Testis (tissue), 5 donors: ENCODE measurements at places on chromosomes 13 and 19.

GRCh38 chr19:38743394-38744297 lies 628 bp downstream of the CAPN12 start:
- DNase-seq: no peak

DNA sequence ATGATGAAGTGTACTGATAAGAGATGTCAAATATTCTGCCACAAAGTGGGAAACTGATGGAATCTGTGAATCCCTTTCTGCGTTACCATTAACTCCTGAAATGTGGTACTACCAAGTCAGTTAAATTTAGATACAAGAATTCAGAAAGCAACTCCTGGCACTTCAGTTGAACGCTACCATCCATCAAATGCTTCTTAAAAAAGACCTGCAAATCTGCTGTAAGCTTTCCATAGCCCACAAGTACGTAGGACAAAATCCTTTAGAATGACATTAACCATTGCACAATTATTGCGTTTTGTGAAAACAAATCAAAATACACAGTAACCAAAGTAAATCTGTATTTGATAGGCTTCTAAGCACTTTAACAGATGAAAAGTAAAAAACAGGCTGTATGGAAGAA lies 5.4 kb downstream of the SMAD9 start:
- no peak for DNase-seq

GRCh38 chr13:51822106-51822815 lies 18.3 kb upstream of the DHRS12 start:
- no peak for DNase-seq

GRCh38 chr13:111460548-111461444 lies 140.4 kb downstream of the TEX29 start:
- peak; percentile 83 for DNase-seq

- DNase-seq: no peak
Observed at GRCh38 chr13:80235166-80235966, 105.6 kb downstream of the SPRY2 start.

- DNase-seq: peak; percentile 67
Observed at GRCh38 chr13:33676045-33676989, 141.6 kb upstream of the RFC3 start.

DNA sequence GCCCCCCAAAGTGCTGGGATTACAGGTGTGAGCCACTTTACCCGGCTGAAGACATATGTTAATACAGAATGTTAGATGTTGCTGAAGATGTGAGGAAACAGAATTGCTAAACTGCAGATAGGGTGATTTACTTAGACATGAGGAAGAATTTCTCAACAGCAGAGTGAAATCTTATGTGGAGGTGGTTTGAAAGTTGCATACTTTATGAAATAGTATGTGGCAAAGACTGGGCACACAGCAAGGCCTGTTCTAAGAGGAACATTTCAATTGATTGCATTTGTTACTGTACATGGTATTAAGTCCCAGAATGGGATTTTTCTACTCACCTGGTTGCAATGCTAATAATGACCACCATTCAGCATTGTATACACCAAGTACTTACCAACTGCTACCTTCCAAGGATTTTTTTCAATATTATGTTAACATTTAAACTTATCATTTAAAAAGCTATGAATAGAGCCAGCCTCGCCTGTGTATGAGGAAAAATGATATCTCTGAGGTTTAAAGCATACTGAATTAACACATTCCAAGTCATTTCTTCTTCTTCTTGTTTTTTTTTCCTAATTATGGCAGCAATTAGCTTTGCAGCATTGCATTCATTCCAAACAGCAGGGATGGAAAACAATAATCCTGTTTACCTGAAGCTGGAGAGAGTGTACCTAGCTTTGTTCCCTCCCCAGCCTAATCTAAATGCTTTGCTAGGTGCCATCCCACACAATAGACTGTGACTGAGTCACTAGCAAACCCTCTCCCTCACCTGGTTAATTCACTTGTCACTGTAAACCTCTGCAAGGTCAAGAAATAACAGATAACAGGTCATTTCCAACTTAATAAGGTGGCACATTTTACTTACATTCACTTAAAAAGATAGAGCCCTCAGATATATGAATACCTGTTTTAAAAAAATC lies 19.4 kb upstream of the KLF5 start:
- DNase-seq: no peak

DNA sequence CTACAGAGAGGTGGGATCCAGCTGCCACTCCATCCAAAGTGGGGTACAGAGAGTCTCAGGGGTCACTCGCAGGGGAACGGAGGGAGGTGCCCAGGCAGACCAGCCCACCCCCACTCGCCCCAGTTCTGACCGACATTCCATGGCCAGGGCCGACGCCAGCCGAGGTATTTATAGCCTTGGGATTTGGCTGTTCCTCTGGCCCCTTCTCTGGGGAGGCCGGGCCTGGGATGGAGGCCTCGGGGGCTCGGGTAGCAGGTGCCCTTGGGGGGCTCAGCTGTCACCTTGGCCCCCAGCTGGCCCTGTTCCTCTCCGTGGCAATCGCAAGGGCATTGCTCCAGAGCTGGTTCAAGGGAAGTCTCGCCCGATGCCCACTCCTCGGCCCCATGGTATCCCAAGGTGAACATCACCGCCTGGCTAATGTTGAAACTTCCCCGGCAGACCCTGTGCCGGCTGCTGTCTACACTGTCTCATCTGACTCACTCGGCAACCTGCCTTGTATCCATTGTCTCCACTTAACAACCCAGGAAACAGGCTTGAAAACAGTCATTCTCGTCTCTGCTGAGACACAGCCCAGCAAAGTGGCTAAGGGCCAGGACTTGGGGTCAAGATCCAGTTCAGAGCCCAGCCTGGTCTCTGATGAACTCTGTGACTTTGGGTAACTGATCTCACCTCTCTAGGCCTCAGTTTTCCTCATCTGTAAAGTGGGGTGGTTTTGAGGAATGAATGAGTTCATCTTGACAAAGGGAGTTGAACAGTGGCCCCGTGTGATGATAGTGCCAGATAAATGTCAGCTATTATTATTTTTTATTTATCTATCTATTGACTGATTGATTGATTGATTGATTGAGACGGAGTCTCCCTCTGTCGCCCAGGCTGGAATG lies 9.7 kb downstream of the PRKACA start:
- DNase-seq: peak; percentile 41

- peak; percentile 88 for DNase-seq
Observed at GRCh38 chr13:113584205-113584869, at the start of gene TFDP1. Gene TFDP1, plus strand, starts transcription at chr13:113584753. Its CDS starts 1,085 bp downstream, at chr13:113585838.

GRCh38 chr13:67017276-67017675 lies 212.9 kb downstream of the PCDH9 start:
- DNase-seq: no peak

GRCh38 chr19:46137915-46138473 lies 10.0 kb upstream of the IGFL2 start:
- no peak for DNase-seq

- DNase-seq: no peak
Observed at GRCh38 chr19:11693505-11694499, 44.9 kb downstream of the ZNF823 start.

- DNase-seq: no peak
Observed at GRCh38 chr13:26819046-26819445, 58.5 kb upstream of the GPR12 start.

DNA sequence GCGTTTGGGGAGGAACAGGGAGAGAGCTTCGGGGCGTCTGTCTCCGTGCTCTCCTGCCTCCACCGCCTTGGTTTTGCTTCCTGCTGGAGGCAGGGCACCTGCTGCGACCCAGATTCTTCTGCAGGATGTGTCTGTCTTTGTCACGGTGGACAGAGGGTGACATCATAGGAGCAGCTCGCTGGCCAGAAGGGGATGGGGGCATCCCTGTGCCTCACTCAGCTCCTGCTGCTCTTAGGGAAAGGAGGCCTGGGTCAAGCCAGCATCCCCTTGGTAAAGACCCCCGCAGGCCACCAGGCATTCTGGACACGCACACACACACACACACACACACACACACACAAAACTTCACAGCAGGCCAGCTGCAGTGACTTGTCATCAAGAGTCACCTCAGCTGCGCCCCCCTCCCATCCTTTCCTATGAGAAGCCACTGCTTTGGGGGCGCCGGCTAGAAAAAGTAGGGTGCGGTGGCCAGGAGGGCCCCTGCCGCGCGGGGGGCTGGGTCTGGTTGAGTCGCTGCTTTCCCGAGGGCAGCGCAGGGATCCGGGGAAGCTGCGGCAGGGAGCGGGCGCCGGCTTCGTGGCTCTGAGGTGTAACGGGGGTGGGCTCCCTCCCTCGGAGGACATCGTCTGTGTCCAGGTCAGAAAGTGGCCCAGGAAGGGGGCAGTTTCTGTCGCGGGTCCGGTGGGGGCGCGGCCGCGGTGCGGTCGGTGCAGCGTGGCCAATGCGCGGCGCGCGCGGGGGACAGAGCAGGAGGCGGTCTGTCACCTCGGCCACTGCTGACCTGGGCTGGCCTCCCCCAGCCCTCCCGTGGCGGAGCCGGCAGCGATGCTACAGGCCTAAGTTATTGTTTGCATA lies 15.8 kb upstream of the NPAS1 start:
- no peak for DNase-seq

GRCh38 chr19:51948975-51949374 lies 21.7 kb downstream of the ZNF613 start:
- DNase-seq: peak; percentile 91

DNA sequence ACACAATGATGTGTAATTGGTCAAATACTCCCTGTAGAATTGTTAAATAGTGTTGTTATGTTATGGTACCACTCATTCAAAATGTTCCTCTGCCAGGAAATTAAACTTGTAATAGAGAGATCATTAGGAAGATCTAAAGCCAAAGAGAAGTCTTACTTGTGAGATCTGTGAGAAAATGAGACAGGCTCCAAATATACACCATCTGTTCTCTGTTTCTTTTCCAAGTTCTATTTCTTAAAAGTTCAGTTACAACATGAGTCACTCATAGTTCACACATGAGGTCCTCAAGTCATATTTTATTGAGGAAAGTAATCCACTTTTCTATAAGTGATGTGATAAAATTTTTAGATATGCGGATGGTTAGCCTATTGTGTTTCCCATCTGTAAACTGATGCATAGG lies 1038.1 kb upstream of the PRR20A start:
- DNase-seq: no peak

- DNase-seq: no peak
Observed at GRCh38 chr19:29851769-29852521, 40.2 kb downstream of the CCNE1 start.

DNA sequence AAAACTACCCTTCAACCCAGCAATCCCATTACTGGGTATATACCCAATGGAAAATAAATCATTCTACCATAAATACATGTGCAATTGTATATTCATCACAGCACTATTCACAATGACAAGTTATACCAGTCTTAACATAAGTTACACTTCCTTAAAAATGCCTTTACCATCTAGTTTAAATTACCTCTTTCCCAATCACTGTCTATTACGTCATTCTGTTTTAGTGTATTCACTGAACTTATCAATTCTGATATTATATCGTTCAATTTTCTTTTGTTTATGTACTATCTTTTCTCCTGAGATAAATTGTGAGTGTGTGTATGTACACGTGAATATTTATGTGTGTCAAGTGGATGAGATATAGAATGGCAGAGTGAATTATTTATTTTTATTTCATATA lies 1416.8 kb downstream of the OLFM4 start:
- no peak for DNase-seq

DNA sequence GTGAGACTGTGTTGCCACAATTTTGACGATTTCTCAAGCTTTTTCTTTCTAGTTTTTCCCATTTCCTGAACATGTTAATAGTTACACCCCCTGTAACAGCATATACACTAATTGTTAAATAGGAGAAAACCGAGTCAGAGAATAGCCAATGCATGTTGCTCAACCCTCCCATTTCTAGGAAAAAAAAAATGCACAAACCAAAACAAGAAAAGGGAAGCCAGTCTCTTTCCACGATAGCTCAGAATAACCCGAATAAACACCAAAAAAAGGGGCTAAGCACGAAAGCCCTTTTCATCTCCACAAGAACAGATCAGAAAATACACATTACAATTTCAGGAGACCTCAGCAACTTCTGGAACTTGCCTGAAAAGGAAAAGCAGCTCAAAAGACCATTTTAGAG lies 16.3 kb downstream of the LATS2 start:
- DNase-seq: no peak

- DNase-seq: no peak
Observed at GRCh38 chr19:30402436-30403202, 30.4 kb downstream of the ZNF536 start.

GRCh38 chr13:62595976-62596375 lies 1180.3 kb upstream of the PCDH20 start:
- no peak for DNase-seq

DNA sequence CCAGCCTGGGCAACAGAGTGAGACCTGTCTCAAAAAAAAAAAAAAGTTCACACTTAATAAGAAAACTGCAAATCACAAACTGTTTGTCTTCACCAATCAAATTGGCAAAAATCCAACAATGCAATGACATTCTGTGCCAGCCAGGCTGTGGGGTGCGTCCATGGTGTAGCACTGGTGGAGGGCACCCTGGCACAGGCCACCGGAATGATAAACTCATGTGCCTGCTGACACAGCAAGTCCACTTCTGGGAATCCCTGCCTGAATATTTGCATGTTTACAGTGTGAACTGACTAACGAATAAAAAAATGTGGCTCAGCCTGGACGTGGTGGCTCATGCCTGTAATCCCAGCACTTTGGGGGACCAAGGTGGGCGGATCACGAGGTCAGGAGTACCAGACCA lies 1.6 kb upstream of the LRRC25 start:
- peak; percentile 88 for DNase-seq

DNA sequence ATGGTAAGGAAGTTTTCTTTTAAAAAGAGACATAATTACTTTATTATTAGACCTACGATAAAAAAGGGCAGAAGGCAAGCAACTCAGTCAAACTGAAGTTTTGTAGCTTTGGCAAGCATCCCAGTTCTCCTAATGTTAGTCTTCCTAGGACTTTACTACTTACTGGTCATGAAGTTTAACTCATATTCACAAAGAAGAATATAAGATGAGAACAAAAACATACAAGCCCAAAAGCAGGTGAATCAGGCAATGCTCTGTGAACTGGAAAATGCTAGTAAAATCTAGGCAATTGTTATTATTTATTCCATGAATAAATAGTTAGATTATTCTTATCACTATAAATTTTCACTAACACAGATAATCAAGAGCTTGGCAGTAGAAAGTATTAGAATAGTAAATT lies 85.0 kb downstream of the MIPEP start:
- no peak for DNase-seq

- DNase-seq: no peak
Observed at GRCh38 chr13:42396501-42396900, 124.5 kb downstream of the AKAP11 start.

GRCh38 chr19:15332311-15332996 lies at the start of gene BRD4:
Gene BRD4, minus strand, starts transcription at chr19:15332539. Its CDS starts 59,440 bp downstream, at chr19:15273099.
- peak; percentile 81 for DNase-seq

DNA sequence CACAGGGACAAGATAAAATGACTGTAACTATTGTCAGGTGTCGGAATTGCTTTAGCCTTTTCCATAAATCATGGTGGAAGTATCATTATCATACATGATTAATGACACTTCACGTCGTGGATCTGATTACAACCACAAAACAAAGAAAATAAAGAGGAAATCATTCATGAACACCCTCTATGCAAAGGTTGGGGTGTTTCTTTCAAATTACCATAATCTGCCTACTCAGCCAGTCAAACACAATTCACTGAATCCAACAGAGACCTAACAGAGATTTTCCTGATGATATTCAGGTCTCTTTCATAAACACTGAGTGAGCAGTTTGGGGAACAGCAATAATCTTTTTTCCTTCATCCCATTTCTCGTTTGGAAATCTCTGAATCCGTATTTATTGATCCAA lies 625.6 kb downstream of the DCT start:
- no peak for DNase-seq
